Stimulated activated CD8-positive, alpha-beta memory T cell treated with anti-CD3 and anti-CD28 coated beads, Interleukin-15, amount 100 ng/mL, for 1 hour (primary cell): ENCODE measurements at places on chromosomes 12 and 14.

DNA sequence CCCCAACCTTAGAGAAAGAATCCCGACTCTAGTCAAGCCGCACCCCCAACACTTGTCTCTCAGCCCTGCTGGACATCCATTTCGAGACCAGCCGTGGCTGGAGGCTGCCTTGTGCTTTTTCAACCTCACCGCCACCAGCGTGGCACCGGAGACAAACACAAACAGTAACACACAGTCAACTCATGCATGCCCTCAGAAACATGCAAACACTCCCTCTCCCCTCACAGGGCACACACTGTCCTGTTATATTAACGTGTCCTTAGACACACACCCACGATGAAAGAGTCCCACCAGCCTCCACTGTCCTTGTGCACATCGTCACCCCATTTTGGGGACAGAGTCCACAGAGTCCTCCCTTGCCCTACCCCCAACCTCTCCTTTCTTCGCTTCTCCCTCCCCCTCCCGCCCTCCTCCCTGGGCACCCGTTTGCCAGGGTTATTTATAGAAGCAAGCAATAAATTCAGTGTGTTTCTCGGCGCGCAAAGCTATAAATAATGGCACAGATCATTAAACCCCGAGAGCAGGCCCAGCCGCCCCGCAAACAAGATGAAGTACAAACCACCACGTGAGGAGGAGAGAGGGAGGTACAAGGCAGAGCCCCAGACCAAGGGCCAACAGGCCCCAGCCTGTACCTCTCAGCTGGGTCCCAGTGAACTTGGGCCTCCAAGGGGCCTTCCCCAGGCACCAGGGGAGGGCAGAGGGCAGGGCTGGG, 27.9 kb downstream of the SMUG1 start:
- no peak for DNase-seq

- DNase-seq: no peak
These were observed 4.0 kb downstream of the FOXG1 start for GRCh38 chr14:28770630-28771029.

GRCh38 chr14:32256576-32256975, 53.5 kb upstream of the RNU6-8 start:
- no peak for DNase-seq

- DNase-seq: no peak
These were observed 34.6 kb upstream of the NT5DC3 start for GRCh38 chr12:103875666-103876065.
